ENCODE measurements at places on chromosomes 12 and 14. TPM values are rescaled to one million over a fixed set of nuclear protein-coding genes. Genes with fewer than 3 reads are reported as not detected.

TTC7B gene
- polyA plus RNA-seq, result 1.7 TPM

SUSD6 gene
- polyA plus RNA-seq, result 9.3 TPM

KRT3 gene
- polyA plus RNA-seq, result not detected

HOXC5 gene
- polyA plus RNA-seq, result not detected
